ENCODE measurements at places on chromosomes 13 and 19. TPM values are rescaled to one million over a fixed set of nuclear protein-coding genes. Genes with fewer than 3 reads are reported as not detected.

ZNF296 gene
- 3.1 TPM for total RNA-seq

CEACAM20 gene
- not detected for total RNA-seq

NTN5 gene
- total RNA-seq = 0.60 TPM

ZNF491 gene
- total RNA-seq = 0.58 TPM

C19orf67 gene
- total RNA-seq = not detected

CGB7 gene
- 0.35 TPM for total RNA-seq

ANKLE1 gene
- 1.3 TPM for total RNA-seq

KIRREL2 gene
- total RNA-seq = not detected

ZNF444 gene
- 29.9 TPM for total RNA-seq

CACNG8 gene
- 1.6 TPM for total RNA-seq

ZNF579 gene
- total RNA-seq = 10.7 TPM

GTF2F2 gene
- total RNA-seq = 13.8 TPM

KLK12 gene
- total RNA-seq = not detected

PROZ gene
- total RNA-seq = not detected

NOP53 gene
- 253 TPM for total RNA-seq

UGGT2 gene
- 22.2 TPM for total RNA-seq

GAPDHS gene
- not detected for total RNA-seq

PTH2 gene
- not detected for total RNA-seq

KLK5 gene
- total RNA-seq = not detected

GPI gene
- total RNA-seq = 283 TPM

IGFL1 gene
- not detected for total RNA-seq

STARD13 gene
- 9.1 TPM for total RNA-seq

CYP4F2 gene
- total RNA-seq = not detected

IRS2 gene
- 49.7 TPM for total RNA-seq

ALKBH6 gene
- total RNA-seq = 20.9 TPM

ZNF837 gene
- 7.1 TPM for total RNA-seq

GAMT gene
- 87.9 TPM for total RNA-seq

ZNF714 gene
- total RNA-seq = 4.6 TPM

LMTK3 gene
- total RNA-seq = not detected

GGN gene
- 0.23 TPM for total RNA-seq

HSD17B14 gene
- 14.9 TPM for total RNA-seq

TNFRSF19 gene
- total RNA-seq = 5.8 TPM

C1QTNF9B gene
- not detected for total RNA-seq

PSG7 gene
- not detected for total RNA-seq

TTC9B gene
- not detected for total RNA-seq

KIR3DL1 gene
- total RNA-seq = not detected

NLRP12 gene
- 0.77 TPM for total RNA-seq

UPF1 gene
- total RNA-seq = 33.0 TPM

ALOX5AP gene
- 0.26 TPM for total RNA-seq

ICAM5 gene
- 4.2 TPM for total RNA-seq

EBI3 gene
- 1.7 TPM for total RNA-seq
